ENCODE measurements at places on chromosomes 6 and 20.

DNA sequence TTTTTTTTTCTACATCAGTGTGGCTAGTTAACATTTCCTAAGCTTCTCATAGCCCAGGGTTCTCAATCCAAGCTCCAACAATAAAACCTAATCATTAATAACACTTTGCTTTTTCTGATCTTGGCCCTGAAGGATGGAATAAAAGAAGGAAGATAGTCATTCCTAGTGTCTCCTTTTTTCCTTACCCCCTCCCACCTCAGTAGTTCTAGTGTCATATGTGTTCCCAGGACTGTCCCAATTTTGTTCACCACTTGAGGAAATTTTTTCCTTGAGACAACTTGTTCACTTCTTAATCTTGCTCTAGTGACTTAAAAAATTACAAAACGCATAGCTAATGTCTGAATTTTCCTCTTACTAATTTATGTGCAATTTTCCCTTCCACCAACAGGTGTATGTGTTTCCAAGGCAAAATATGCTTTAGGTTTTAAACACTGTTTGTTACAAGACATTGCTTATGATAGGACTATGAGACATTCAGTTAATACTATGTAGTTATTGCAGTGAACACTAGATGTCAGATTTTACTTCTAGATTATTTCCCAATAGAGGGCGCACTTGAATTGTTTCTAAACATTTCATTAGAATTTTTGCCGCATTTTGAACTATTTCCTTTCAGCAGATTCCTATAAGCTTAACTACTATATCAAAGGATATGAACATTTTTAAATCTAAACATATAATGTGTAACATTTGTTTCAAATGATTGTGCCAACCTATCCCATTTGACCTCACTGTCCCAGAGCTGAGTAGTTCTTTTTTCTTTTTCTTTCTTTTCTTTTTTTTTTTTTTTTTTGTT, 18.5 kb upstream of the C6orf141 start:
- peak; percentile 39 for DNase-seq

DNA sequence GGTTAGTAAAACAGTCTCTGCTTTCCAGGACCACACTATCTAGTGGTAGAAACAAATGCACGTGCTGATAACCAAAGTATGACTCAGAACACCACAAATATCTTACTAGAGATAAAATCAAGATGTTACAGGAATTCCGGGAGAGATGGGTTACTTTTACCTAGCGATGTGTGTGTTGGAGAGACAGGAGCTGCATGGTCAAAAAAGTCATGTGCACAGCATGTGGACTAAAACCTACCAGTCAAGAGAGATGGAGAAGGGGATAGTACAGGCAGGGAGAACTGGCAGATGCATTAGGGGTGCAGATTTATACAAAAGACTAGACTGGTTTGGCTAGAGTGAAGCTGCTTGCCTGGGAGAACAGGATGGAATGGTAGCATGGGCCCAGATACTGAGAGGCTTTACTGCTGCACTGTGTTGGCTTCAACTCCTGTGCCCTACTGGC, 75.3 kb upstream of the MRAP2 start:
- DNase-seq: no peak

- DNase-seq: no peak
These were observed 67.8 kb upstream of the RALY start for GRCh38 chr20:33925867-33926266.

DNA sequence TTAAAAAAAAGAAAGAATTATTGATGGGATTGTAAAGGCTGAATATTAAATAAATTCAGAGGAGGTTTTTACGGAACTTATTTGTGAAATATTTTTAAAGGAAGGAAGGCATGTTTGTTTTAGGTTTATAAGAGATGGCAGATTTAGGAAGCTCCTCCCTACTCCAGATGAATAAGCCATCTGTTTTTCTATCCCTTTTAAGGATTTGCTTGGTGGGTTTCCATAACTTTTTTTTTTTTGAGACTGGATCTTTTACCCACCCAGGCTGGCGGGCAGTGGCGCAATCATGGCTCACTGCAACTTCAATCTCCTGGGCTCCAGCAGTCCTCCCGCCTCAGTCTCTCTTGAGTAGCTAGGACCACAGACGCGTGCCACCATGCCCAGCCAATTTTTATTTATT, 30.4 kb downstream of the PTPRA start:
- DNase-seq: no peak

Measured in DMS153 (cell line).